ENCODE measurements at places on chromosomes 7 and 10.

- DNase-seq, result no peak
These were observed 564.1 kb upstream of the KCND2 start for GRCh38 chr7:119708891-119709290.

DNA sequence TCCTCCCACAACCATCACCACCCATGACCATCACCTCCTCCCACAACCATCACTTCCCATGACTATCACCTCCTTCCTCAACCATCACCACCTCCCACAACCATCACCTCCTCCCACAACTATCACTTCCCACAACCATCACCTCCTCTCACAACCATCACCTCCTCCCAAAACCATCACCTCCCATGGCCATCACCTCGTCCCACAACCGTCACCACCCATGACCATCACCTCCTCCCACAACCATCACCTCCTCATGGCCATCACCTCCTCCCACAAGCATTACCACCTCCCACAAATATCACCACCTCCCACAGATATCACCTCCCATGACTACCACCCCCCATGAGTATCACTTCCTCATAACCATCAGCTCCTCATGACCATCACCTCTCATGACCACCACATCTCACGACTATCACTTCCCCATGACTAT is 52.2 kb downstream of the PDGFA start:
- DNase-seq, result no peak

GRCh38 chr7:151767557-151767956 is 109.4 kb downstream of the PRKAG2 start:
- DNase-seq, result no peak

DNA sequence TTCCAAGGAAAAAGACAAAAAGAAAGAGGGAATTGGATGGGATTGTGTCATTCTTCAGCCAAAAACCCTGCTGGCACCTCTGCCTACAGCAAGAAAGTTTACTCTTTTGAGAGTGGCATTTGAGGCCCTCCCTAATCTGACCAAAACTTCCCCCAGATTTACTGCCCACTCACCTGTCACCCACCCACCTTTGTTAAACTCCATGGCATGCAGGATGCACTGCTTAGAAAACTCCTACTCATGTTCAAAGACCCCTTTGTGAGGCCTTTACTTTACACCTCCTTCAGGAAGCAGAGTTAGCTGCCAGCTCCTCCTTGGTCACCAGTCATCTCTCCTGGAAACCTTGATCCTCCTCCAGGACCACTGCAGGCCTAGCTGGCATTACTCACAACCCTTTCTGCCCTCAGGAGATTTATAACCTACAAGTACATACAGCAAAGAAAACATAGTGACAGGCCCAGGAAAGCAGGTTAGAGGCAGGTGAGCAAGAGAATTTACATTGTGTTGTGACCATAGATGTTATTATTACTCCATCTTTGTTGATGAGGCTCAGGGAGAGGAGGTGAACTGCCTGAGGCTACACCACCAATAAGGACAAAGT is 10.3 kb upstream of the PLAC9 start:
- DNase-seq, result no peak

- DNase-seq, result peak; percentile 17
These were observed 165.6 kb upstream of the KMT2E start for GRCh38 chr7:104848138-104848990.

DNA sequence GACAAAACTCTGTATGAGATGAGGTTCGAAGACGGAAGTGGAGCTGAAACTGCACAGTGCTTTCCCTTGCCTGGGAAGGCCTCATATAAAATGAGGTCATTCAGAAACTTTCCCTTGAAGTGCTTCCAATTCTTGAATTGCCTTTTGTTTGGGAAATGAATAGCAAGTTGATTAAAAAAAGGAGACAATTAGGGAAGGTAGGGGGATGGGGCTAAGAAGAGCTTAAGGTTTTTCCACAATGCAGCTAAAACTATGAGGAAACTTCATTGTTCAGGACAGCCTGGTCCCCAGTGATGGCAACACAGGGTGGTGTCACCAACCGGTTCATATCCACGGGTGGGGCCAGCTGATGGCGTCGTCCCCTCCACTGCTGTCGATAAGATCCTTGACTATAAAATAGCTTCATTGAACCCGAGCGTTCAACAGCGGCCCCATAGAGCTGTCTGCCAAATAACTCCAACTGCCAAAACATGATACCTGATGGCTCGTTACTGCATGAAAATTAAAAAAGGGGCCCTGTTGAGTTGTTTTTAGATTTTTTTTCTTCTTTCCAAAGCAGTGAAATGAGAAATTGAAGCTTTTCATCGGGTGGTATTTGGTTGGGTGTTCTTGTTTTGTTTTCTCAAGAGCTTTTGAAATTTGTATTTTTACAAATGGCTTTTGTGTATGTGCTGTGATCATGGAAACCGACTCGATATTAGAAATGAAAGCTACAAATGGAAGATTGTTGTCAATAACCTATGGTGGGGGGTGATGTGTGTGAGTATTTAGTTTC is 2.8 kb upstream of the CELF2 start:
- DNase-seq, result no peak

GRCh38 chr10:125396676-125397075 is 236.3 kb upstream of the CTBP2 start:
- no peak for DNase-seq

GRCh38 chr7:129013048-129013724 is 41.7 kb downstream of the TNPO3 start:
- no peak for DNase-seq

- no peak for DNase-seq
These were observed 2.8 kb downstream of the EEPD1 start for GRCh38 chr7:36155811-36156361.

- DNase-seq, result no peak
These were observed 164.4 kb upstream of the FEZF1 start for GRCh38 chr7:122468945-122469344.

DNA sequence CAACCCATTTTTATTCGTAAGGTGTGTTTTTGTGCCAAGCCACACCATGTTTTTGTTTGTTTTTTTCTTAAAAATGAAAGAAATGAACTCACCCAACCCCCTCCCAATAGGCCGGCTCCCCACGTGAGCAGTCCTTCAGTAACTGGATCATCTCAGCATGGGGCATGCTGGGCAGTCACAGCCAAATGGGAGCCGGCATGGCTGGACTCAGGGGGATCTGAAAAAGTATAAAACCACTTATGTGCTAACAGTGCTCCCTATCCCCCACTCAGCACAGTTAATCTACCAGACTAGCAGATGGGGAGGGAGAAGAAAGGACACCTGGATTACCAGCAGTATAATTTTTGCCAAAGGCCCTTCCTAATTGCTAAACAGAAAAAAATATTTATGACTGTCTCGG is 39.3 kb downstream of the BAZ1B start:
- DNase-seq, result no peak

- DNase-seq, result no peak
These were observed 46.2 kb downstream of the SEM1 start for GRCh38 chr7:96663457-96663856.

DNA sequence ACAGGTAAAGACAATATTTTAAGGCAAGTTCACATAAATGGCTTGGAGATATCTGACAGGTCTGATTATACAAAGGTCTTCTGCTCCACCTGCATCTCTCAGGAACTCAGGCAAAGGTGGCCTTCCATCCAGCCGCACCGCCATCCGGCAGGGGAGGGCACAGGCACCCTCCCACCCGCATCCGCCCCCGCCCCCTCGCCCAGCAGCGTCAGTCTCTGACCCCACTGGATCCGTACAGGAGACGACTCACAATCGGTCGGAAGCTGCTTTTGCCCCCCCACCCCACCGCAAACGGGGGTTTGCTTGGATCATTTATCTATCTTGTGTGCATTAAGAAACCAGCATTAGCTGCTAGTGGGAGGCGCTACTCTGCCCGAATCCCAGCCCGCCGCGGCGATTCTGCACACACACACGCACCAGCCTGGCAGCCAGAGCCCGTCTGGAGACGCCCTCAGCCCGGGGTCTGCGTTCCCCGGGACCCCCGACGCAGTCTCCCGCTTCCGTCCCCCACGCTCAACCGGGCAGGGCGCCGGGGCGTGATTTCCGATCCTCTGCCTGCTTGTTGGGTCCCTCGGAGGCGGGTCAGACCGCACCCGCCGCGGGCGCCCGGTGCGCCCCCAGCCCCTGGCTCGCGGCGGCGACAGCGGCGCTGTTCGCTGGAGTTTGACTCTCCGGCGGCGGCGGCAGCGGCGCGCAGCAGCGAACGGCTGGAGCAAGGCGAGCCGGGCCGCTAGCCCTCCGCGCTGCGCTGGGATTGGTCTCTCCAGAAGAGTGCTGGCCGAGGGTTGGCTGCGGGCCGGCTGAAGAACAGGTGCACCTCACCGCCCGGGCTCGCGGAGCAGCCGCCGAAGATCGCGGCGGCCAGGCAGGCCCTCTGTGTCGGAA is 820 bp upstream of the NRG3 start:
- peak; percentile 2 for DNase-seq

DNA sequence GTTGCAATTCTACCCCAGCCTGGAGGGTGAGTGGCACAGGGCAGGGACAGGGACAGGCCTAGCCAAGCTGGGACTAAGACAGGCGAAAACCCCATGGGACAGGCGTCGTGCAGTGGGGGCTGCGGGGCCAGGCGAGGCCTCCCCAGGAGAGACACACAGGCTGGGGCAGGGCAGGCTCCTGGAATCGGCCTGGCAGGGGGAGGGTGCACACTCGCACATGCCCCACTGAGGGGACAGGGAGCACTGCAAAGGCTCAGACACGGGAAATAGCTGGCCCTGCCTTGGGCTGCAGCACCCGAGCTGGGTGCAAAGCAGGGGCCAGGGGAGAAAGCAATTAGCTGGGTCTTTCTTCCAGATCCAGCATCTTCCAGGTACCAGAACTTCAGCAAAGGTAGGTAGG is 10.4 kb downstream of the LAT2 start:
- DNase-seq, result no peak

DNA sequence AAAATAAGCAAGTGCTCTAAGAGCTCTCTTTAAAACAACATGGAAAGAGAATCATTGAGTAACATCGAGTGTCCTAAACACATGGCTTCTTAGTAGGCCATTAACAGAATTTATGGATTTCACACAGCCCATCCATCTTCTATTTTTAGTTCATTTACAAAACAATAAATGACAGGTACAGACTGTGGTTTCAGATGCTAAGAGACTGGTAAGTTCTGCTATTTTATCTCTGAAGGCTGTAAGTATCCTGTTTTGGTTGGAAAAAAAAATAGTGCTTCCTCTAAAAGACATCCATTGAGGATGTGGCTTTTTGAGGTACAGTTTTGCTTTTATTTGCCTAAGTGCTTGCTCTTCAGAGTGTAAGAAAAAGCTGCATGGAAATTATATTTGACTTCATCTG is 27.4 kb upstream of the GNAI1 start:
- DNase-seq, result no peak

GRCh38 chr7:85167636-85168035 is 19.2 kb downstream of the SEMA3D start:
- no peak for DNase-seq

GRCh38 chr7:128883622-128884448 is 21.2 kb downstream of the ATP6V1F start:
- peak; percentile 76 for DNase-seq

GRCh38 chr7:75737856-75738603 is 711 bp downstream of the HIP1 start:
- no peak for DNase-seq
